ENCODE measurements at places on chromosomes 6 and 20. TPM values are rescaled to one million over a fixed set of nuclear protein-coding genes. Genes with fewer than 3 reads are reported as not detected.

DNA sequence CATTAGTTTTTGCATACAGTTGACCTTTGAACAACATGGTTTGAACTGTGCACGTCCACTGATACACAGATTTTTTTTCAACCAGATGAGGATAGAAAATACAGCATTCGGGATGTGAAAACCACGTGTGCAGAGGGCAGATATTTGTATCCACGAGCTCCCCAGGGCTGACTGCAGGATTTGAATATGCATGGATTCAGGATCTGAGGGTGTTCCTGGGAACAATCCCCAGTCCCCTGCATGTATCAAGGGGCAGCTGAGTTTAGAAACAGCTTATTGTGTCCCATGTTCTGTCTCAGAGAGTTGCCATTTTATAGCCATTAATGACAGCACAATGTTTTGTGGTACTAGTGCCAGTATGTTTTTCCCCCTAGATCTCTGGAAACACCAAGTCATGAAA, 53.6 kb downstream of the CD164 start:
- DNase-seq = no peak

DNA sequence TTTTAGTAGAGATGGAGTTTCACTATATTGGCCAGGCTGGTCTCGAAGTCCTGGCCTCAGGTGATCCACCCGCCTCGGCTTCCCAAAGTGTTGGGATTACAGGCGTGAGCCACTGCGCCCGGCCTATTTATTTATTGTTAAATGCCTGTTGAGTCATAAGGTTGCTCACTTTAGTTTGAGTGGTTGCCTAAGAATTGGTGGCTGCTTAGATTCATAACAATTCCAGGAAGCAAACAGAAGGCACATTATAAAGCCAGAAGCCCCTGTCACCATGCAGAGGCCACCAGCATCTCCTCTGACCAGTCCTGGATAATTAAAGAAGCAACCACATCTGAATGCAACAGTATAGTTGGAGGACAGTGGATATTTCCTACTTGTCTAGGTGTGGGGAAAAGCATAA, 24.0 kb upstream of the ARMH2 start:
- DNase-seq = no peak

DNA sequence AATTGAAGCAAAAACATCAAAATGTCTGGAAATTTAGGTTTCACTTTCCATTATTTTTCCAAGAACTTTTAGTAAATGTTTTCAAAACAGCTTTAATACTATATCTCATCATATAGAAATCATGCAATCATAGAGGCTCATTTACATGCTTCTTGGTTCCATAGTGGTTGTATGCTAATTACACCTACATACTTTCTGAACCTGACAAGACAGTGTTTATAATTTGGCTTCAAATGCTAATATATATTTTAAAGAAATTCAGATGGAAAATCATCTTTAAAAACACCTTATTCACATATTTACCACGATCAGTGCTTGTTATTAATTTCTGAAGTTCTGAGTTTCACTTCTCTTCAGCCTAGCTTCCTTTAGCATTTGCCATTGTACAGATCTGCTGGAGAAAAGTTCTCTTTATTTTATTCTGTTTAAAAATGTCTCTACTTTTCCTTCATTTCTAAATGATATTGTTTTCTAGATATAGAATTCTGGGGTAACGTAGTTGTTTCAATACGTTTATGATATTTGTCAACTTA, 89.9 kb downstream of the PLCB1 start:
- no peak for DNase-seq

- no peak for DNase-seq
These were observed 88.9 kb downstream of the FHL5 start for GRCh38 chr6:96651816-96652215.

- peak; percentile 60 for DNase-seq
These were observed 34.3 kb upstream of the ZBP1 start for GRCh38 chr20:57654363-57654997.

The FAM209B gene
- 0.91 TPM for total RNA-seq

GRCh38 chr20:59004763-59005522, 2.1 kb downstream of the CTSZ start:
- DNase-seq = peak; percentile 51

GRCh38 chr20:33791959-33792597, 19.1 kb upstream of the CHMP4B start:
- DNase-seq = peak; percentile 55

The MYH7B gene
- 0.15 TPM for total RNA-seq

The PTCRA gene
- total RNA-seq = not detected

The GRM4 gene
- not detected for total RNA-seq

The LTB gene
- total RNA-seq = 1,185 TPM

The FILIP1 gene
- not detected for total RNA-seq

- no peak for DNase-seq
These were observed 26.5 kb upstream of the ABT1 start for GRCh38 chr6:26570027-26570809.

GRCh38 chr6:25312703-25313102, 33.5 kb downstream of the CARMIL1 start:
- DNase-seq = no peak

GRCh38 chr6:167266830-167267555, 24.1 kb upstream of the UNC93A start:
- DNase-seq = no peak

The IMPG1 gene
- total RNA-seq = not detected

- no peak for DNase-seq
These were observed 161.7 kb downstream of the GRM1 start for GRCh38 chr6:146190581-146190980.

DNA sequence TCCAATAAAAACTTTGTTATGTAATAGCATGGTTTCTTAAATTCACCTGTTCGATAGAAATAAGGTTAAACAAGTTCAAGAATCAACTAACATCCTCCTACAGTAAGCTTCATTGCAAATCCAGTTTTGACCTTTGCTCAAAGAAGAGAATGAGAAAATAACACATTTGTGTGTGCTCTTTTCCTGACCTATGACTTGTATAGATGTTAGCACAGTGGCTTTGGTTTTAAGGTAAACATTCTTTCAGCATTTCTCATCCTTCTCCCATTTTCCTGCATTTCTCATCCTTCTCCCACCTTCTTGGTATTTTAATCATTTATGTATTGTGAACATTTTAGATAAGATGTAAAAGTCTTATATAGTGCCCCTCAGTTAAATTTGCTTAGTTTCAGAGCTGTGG, 73.9 kb downstream of the PLCB1 start:
- DNase-seq = no peak

DNA sequence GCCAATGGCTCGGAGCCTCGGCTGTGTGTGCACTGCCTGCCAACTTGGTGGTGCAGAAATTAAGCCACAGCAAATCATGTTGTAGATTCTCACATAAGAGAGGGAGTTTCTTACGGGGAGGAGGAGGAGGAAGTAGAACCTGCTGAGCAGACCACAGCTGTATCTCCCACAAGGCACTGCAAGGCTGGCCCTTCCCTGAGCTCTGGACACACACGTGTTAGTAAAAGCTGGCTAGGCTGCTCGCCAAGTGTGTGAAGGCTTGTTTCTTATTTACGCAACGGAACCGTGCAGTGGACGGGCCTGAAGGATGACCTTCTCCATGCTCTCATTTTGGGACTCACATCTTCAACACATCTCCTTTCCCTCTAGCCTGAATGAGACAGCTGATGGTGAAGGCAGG, 15.7 kb upstream of the QKI start:
- no peak for DNase-seq

- no peak for DNase-seq
These were observed 66.6 kb downstream of the PHACTR3 start for GRCh38 chr20:59670786-59671492.

- no peak for DNase-seq
These were observed 9.5 kb downstream of the GMDS start for GRCh38 chr6:2235777-2236495.

GRCh38 chr6:159989492-159990480, 20.9 kb downstream of the IGF2R start:
- no peak for DNase-seq

The CST7 gene
- total RNA-seq = 178 TPM
